Head of caudate nucleus (tissue), 42 donors: ENCODE measurements at places on chromosomes 2 and 18.

DNA sequence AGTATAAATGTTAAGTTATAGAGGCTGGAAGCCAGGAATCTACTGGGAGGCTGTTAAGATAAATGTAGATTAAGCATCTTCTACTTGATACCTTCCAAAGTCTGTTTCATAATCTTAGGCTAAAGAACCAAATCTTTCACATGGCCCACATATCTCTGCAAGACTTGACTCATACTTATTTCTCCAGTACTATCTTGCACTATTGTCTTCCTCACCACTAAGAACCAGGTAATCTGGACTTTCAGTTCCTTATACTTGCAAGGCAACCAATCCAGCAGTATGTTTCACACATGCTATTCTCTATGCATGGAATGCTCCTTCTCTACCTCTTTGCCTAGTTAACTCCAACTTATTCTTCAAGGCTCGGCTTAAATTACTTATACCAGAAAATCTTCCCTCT is 62.2 kb downstream of the RBMS1 start:
- no peak for DNase-seq

DNA sequence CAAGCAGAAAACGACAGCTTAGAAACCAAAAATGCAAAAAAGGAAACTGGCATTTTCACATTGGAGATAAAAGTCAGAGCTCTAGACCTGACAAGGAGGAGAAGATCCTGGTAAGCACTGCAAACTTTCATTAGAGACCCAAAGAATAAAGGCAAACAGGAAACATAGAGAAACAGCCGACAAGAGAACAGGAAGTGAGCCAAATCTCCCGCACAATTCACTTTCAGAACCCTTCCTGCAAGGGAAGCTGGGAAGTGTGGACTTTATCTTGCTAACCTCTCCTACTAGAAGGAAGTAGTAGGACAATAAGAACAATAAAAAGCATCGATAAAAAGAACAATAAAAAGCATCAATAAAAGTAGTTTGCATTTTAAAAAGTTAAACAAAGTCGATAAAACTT is 417.8 kb upstream of the SPHKAP start:
- no peak for DNase-seq

DNA sequence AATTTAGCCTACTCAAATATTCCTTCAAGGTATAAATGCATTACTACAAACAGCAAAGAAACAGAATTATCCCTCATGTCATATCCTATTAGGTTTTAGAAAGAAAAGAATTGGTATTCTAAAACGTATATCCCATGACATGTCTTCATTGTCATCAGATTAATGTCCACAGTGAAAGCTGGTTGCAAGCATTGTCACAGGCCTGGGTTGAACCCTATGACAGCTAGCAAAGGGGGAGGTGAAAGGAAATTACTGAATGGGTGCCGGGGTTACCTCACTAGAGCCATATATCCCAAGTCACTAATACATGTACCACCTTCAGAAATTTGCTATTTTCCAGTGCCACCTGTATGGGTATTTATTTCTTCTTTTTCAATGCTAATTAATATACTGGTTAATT is 1630.5 kb upstream of the NXPH2 start:
- DNase-seq: no peak

DNA sequence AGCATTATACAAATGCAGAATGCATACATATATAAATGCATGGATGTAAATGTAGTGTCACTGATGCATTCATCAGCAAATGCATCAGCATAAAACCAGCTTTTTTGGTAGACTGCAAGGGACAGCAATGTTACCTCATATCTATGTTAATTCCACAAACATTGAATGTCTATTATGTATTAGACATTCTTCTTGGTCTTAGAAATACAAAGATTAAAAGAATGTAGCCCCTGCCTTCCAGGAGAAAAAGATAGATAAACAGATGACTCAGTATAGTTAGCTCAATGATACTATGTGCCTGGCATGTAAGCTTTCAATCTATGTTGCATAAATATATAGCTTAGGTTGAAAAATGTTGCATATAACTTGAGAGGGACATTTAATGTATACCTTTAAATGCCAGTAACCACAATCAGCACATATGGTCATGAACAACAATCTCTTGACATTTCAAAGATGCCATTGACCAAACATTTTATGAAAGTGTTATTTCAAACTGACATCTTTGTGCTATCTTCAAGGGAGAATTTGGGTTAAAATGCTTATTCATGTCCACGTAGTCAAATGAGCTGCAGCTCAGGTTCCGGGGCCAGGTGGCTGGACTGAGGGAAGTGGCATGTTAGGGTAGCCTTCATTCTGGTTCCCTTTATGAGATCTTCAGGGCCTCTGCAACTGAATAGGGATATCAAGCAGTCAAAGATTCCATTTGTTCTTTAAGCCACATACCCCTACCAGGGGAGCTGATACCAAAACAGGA is 45.2 kb upstream of the GCG start:
- no peak for DNase-seq

GRCh38 chr2:212489719-212490346 is 48.8 kb downstream of the ERBB4 start:
- DNase-seq: no peak

DNA sequence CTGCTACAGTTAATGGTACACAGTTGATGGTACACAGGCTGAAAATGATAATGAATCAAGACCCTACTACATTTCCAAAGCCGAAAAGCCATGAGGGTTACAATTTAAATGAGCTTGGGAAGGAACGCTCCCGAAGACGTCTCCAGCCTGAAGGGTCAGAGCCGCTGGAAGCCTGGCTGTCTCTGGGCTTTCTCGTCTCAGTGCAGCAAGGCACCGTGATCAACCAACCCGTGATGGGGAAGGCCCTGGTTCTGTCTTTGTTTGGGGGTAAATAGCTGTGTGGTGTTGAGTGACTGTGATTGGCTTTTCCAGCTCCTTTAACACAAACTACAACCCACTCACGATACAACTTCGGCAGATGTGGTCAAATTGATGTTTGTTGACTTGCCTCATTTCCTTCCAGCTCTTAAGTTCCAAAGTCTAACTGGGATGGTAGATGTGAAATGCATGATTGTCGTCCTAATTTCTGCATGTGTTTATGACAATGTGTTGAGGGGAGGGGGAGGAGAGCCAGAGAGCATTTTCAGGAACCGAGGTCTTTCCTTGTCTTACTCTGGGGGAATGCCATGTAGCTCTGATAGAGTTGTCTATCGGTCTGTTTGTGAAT is 59.9 kb upstream of the EML6 start:
- no peak for DNase-seq

DNA sequence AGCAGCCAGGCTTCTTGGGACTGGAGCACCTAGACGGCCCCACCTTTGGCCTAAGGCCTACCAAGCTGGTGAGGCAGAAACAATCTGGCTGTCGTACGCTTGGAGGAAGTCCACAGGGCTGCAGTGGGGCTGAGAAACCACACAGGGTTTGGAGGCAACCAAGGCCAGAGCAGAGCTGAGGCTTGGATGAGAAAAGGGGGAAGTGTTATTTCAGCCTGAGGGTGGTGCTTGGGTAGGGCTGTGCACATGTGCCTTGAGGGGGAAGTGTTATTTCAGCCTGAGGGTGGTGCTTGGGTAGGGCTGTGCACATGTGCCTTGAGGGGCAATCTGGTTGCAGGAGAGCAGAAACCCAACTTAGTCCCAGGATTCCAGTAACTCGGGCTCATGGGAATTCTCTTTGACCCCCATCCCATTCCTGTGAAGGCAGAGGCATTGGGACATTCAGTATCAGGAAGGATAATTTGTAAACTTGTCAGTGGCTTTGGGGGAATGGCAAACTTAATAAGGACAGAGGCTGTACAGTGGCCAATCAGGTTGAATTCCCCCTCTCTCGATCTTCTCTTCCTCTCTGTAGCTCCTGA is 971 bp upstream of the FBXO41 start:
- peak; percentile 62 for DNase-seq
